ENCODE measurements at places on chromosomes 4 and X. TPM values are rescaled to one million over a fixed set of nuclear protein-coding genes. Genes with fewer than 3 reads are reported as not detected.

- no peak for DNase-seq
Measured at GRCh38 chr4:165489786-165490185, 111.0 kb downstream of the CPE start.

GRCh38 chr4:3491681-3492405, 28.7 kb downstream of the DOK7 start:
- no peak for DNase-seq

- no peak for DNase-seq
Measured at GRCh38 chr4:1333256-1333655, 13.8 kb upstream of the UVSSA start.

GRCh38 chr4:165369522-165369921, 9.3 kb upstream of the CPE start:
- DNase-seq, result no peak

- DNase-seq, result no peak
Measured at GRCh38 chr4:38562751-38563198, 101.2 kb upstream of the KLF3 start.

- DNase-seq, result no peak
Measured at GRCh38 chr4:147101678-147102077, 156.0 kb upstream of the TTC29 start.

DNA sequence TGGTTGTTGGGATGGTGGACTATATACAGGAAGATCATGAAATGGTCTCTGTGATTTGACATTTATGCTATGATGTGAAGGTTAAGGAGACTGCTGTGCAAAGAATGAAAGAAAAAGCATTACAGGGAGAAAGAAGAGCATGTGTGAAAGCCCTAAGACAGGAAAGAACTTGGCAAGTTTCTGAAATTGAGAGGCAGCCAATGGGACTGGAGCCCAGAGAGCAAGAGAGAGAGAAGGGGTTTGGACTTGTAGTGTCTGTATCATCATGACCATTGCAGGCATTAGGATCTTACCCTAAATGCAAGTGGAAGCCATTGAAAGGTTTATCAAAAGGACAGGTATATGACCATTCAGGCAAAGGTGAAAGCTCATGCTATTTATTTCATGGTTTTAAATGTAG, 147.1 kb downstream of the NAA11 start:
- no peak for DNase-seq

DNA sequence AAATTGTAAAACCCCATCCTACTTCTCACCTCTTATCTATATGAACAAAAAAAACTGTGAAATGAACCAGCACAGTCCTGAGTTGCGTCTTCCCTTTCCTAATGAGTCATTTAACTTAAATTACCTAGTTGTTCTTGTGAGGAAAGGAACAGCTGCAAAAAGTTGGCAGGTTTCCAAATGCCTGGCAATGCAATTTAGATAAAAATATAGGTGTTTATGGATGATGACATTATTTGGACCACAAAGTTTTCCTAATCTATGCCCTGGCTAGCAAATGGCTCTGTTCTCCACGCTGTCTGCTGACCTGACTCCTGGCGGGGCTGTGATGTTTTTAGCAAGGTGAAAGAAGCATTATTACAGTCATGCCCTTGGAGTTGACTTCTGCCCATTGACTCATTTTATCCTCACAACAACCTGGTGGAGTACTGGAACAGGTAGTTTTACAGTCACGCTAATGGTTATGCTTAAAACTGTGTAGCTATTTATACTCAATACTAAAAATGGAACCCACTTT, 29.8 kb upstream of the RELL1 start:
- DNase-seq, result no peak

GRCh38 chr4:10192331-10192730, 75.7 kb upstream of the WDR1 start:
- no peak for DNase-seq

DNA sequence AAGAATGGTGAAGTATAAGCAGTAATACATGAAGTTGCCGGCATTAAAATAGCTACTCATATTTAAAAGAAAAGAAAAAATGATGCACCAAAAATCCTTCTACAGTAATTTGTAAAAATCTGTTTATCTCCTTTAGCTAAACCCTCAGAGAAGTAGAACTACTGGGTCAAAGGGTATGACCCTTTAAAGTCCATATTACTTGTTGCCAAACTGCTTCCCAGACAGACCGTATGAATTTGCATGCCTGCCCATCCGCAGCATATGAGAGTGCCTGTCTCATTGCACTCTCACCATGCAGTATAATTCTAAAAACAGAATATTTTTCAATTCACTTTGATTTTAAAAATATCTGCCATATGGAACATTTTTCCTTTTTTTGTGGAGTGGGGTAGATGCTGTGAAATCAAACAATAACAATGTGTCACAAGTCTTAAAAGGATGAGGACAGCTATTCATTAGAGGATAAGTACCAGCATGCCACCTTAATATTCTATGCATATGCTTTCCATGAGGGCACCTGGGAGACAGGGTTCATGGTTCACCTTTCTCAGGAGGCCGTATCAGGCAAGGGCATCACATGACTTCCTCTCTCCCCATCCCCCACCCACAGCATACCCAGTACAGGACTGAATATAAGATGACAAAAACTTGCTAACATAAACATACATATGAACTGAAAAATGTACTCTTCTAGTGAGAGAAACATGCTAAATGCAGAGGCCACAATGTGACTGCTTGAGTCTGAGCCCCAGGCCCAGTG, 17.8 kb downstream of the ZDHHC9 start:
- no peak for DNase-seq

DNA sequence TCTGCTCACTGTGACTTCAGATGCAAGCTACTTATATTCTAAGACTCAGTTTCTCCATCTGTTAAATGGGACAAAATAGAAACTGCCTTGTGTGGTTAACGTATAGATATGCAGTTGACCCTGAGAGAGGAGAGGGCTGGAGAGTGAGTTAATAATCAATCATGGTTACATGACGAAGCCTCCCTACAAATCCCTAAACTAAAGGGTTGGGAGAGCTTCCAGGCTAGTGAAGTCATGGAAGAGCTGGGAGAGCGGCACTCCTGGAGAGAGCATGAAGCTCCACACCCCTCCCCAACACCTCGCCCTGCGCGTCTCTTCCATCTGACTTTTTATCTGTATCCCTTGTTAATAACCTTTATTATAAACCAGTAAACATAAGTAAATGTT, 138.5 kb upstream of the FAM9B start:
- DNase-seq, result no peak

GRCh38 chr4:112645541-112646329, 8.8 kb downstream of the LARP7 start:
- no peak for DNase-seq

DNA sequence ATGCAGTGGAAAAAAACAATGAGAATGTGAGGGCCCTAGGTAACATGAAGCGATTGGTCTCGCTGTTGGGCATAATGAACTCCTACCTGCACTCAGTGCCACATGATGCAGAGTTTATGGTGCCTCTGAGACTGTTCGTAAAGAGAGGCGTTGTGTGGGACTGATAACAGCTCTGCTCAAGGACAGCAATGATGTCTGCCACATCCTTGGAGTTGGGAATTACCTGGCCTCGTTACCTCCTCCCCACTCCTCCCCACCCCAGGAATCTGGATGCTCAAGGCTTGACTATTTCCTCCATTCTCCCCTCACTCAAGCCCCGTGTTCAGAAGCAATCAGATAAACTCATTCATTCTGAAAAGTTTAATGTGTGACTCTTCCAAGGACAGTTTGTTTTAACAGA, 148.0 kb upstream of the JADE1 start:
- DNase-seq, result no peak

DNA sequence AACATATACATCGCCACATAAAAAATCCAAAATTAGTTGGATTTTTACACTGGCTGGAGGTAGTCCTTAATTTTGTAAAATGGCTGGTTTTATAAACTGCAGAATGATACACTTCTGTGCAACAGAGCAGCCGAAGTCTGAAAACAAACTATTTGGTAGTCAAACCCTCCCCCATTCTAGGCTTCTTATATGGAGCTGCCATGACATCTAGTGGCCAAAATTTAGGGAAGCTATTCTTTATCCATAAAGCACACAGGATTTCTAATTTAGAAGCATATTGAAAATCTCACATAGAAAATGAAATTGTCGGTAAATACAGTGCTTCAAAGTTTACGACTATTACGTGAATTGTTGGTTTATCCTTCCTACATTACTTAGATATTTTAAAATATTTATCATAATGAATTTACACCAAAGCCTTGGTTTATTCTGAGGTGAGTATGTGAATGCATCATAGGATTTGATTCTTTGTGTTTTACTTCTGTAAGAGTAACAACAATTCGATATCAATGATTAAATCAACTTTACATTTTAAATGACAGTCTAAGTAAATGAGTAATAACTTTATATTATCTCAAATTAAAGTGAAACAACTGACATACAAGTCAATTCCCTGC, 113.4 kb upstream of the FAM241A start:
- peak; percentile 39 for DNase-seq

- no peak for DNase-seq
Measured at GRCh38 chr4:72805284-72805683, 236.3 kb upstream of the ADAMTS3 start.

GRCh38 chr4:138233313-138234034, 8.7 kb downstream of the SLC7A11 start:
- DNase-seq, result no peak

DNA sequence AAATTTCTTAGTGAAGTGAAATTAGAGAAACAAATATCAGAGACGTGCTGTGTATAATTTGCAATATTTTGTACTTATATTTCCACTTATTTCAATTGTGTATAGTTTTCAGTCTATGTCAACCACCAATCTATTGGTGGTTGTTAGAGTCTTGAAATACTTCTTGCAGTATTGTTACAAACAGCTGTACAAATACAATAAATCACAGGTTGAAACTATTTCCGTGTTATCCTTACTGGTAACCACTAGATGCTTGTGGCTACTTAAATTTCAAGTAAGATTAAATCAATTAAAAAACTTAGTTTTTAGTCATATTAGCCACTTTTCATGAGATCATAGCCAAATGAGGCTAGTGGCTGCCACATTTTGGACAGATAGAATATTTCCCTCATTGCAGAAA, 520.5 kb downstream of the GBA3 start:
- DNase-seq, result no peak

GRCh38 chr4:189069772-189070171, 870.9 kb upstream of the FRG1 start:
- DNase-seq, result no peak

- no peak for DNase-seq
Measured at GRCh38 chr4:174230680-174231079, 52.8 kb downstream of the FBXO8 start.

DNA sequence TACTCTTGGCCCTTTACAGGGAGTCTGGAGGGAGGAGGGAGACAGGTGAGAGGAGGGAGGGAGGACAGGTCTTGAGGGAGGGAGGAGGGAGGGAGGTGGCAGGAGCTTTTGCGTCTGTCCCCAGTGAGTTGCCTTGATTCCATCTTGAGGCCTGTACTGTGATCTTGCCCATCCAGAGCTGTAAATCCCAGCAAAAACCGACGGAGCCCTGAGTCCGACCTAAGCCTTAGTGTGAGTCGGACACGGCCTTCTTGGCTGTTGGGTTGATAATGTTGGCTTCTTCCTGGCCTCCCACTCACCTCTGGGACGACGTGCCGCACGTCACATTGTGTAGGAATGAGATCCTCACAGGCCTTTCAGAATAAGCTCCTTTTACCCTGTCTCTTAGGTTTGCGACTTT, 72.5 kb downstream of the RGS12 start:
- no peak for DNase-seq

DNA sequence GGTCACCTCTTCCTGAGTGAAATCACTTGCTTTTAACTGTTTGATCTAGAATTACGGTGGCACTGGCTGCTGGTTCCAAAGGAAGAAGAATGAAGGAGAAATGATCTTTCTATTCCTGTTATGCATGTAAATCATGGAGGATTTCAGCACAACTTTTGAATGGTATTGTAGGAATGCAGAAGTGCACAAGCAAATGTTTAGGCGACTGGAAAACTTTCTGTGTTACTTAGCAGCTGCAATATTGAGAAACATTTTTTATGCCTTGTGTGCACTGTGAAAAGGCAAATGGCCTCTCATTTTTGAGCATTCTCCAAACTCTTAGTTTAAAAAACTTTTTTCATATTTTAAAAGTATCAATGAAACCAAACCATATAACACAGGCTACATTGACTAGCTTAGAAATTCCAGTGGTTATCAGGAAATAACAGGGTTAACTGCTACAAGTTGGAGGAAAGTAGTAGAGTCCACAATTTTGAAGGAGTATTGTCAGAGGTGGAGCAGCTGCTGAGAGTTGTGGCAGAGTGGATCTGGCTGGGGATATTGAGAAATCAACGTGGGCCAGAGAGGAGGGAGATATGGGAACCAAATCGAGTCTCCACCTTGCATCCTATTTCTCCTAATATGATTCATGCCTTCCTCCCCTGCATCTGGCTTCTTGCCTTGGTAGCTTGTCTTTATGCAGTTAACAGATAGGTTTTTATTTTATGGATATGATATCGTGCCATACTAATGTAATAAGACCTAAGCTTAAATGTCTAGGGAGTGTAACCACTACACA, 32.0 kb upstream of the FHL1 start:
- no peak for DNase-seq

DNA sequence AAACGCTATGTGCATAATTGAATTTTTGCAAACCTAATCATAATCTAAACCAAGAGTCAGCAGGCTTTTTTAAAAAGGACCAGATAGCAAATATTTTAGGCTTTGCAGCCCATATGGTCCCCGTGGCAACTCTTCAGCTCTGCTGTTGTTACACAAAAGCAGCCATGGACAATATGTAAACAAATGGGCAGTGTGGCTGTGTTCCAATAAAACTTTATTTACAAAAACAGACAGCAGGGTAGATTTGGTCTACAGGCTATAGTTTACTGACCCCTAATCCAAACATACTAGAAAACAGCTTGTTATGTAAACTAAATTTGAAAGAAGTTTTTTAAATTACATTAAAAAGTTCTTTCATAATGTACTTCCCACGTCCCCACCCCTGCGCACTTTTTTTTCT, 53.1 kb downstream of the FUNDC1 start:
- no peak for DNase-seq

GRCh38 chr4:10688846-10689245, 4.3 kb upstream of the CLNK start:
- DNase-seq, result no peak

The SOD3 gene
- polyA plus RNA-seq, result 12.4 TPM

The UGT2B17 gene
- polyA plus RNA-seq, result not detected

The CFAP47 gene
- polyA plus RNA-seq, result 1.1 TPM

The TMPRSS11A gene
- polyA plus RNA-seq, result not detected

The GPR78 gene
- polyA plus RNA-seq, result 1.3 TPM

The HSFX3 gene
- 0.15 TPM for polyA plus RNA-seq

The MAMLD1 gene
- polyA plus RNA-seq, result 10.2 TPM

The GASK1B gene
- 48.4 TPM for polyA plus RNA-seq

The HEPH gene
- polyA plus RNA-seq, result 45.5 TPM

The PTPN13 gene
- 26.5 TPM for polyA plus RNA-seq

The GPR82 gene
- polyA plus RNA-seq, result 0.18 TPM

The FAM47A gene
- not detected for polyA plus RNA-seq

The BTC gene
- polyA plus RNA-seq, result 3.4 TPM

The VCX gene
- polyA plus RNA-seq, result not detected

The GLRA3 gene
- polyA plus RNA-seq, result 0.11 TPM

The NDP gene
- 4.1 TPM for polyA plus RNA-seq

The ASB12 gene
- 0.66 TPM for polyA plus RNA-seq

The UGT2A2 gene
- not detected for polyA plus RNA-seq

The GRID2 gene
- polyA plus RNA-seq, result 2.9 TPM

The ALAS2 gene
- polyA plus RNA-seq, result 11.8 TPM
